ENCODE measurements at places on chromosomes 5 and 9. TPM values are rescaled to one million over a fixed set of nuclear protein-coding genes. Genes with fewer than 3 reads are reported as not detected.

The LVRN gene
- 0.74 TPM for total RNA-seq

- DNase-seq, result no peak
- 0 out of 2 replicates have a peak, but pooled peaks cover 3% of the 10 kb centered on the region for H3K27me3 ChIP-seq
- H3K4me1 ChIP-seq, result peaks cover 14% of the 10 kb centered on the region
- no peak overlapping the region for H3K27ac ChIP-seq
Measured at GRCh38 chr5:136080113-136080482, 51.3 kb downstream of the TGFBI start.

DNA sequence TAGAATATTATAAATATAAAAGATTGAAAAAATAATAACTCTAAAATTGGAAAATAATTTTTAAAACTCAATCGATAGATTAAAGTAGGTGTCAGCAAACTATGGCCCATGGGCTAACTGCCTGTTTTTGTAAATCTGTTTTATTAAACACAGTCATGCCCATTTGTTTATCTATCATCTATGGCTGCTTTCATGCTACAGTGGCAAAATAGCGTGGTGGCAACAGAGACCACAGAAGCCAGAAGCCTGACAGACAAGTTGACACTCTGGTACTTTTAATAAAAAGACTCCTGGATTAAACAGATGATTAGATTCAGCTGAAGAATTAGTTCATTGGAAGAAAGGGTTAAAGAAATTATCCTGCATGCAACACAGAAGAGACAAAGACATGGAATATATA lies 400.7 kb upstream of the RORB start:
- no peak for DNase-seq
- H3K27me3 ChIP-seq, result no peaks in the 10 kb centered on the region
- H3K36me3 ChIP-seq, result no peaks in the 10 kb centered on the region
- no peaks in the 10 kb centered on the region for H3K4me1 ChIP-seq

The ANKRD18B gene
- not detected for total RNA-seq

GRCh38 chr9:91150273-91150997 lies 211.3 kb downstream of the AUH start:
- no peaks in the 10 kb centered on the region for H3K36me3 ChIP-seq
- peaks cover 4% of the 10 kb centered on the region for H3K4me1 ChIP-seq
- no peaks in the 10 kb centered on the region for H3K27me3 ChIP-seq
- H3K4me3 ChIP-seq, result no peak overlapping the region

The AHRR gene
- total RNA-seq, result 17.8 TPM

The ENTPD2 gene
- not detected for total RNA-seq

The OR1L1 gene
- total RNA-seq, result not detected

DNA sequence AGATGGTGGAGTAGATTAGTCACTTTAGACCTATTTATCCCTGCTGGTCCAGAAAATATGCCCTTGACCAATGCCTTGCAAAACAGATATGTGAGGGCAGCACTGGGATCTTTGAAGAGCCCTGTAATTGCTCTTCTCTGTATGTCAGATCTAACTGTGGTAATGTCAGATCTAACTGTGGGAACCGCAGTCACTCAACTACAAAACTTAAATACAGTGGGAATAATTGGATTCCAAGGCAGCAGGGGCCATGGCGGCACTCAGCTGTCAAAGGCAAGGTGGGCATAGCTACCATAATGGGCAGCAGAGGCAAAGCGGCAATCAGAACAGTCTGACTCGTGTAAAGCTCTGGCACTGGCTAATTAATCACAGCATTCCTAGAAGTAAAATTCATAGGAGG lies 46.2 kb downstream of the MTAP start:
- DNase-seq, result no peak
- no peak overlapping the region for H3K27ac ChIP-seq
- peaks cover 10% of the 10 kb centered on the region for H3K36me3 ChIP-seq
- no peaks in the 10 kb centered on the region for H3K27me3 ChIP-seq
- H3K4me1 ChIP-seq, result no peaks in the 10 kb centered on the region

GRCh38 chr5:37506722-37507121 lies 127.6 kb downstream of the WDR70 start:
- DNase-seq, result no peak
- no peaks in the 10 kb centered on the region for H3K36me3 ChIP-seq
- H3K27me3 ChIP-seq, result no peaks in the 10 kb centered on the region
- H3K4me3 ChIP-seq, result no peak overlapping the region
- H3K27ac ChIP-seq, result no peak overlapping the region
- H3K4me1 ChIP-seq, result no peaks in the 10 kb centered on the region

DNA sequence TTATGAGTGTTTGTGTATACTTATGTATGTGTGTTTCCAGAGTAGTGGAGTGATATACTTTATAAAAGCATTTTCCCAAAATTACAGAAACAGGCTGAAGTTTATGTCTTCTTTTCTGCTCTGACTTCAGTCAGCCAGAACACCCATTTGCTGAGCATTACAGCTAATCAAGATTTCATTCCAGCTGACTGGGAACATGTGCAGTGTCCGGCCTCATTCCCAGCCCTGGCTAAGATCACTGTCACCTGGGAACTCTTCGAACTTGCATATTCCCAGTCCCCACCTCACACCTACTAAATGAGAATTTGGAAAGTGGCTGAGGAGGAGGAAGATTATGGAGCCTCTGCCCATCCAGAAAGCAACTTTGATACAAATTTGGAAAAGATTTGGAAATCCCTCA lies 90.8 kb upstream of the PRRC1 start:
- H3K27ac ChIP-seq, result no peak overlapping the region
- H3K4me3 ChIP-seq, result no peak overlapping the region
- H3K4me1 ChIP-seq, result no peaks in the 10 kb centered on the region
- peaks cover 2% of the 10 kb centered on the region for H3K27me3 ChIP-seq
- DNase-seq, result no peak
- no peaks in the 10 kb centered on the region for H3K36me3 ChIP-seq

GRCh38 chr5:173239233-173239593 lies 4.2 kb upstream of the NKX2-5 start:
- H3K27ac ChIP-seq, result no peak overlapping the region
- H3K4me3 ChIP-seq, result no peak overlapping the region
- H3K36me3 ChIP-seq, result no peaks in the 10 kb centered on the region
- H3K4me1 ChIP-seq, result no peaks in the 10 kb centered on the region
- no peak for DNase-seq
- peaks cover 82% of the 10 kb centered on the region for H3K27me3 ChIP-seq

The CYLC2 gene
- not detected for total RNA-seq

The SLU7 gene
- 102 TPM for total RNA-seq

- H3K27ac ChIP-seq, result no peak overlapping the region
- no peaks in the 10 kb centered on the region for H3K27me3 ChIP-seq
- no peaks in the 10 kb centered on the region for H3K36me3 ChIP-seq
- peaks cover 22% of the 10 kb centered on the region for H3K4me1 ChIP-seq
Measured at GRCh38 chr5:170219615-170220014, 13.2 kb upstream of the C5orf58 start.
